ENCODE measurements at places on chromosomes 3 and 15.
A peak's percentile ranks its signal among the peaks of the same experiment; 100 is the strongest.

DNA sequence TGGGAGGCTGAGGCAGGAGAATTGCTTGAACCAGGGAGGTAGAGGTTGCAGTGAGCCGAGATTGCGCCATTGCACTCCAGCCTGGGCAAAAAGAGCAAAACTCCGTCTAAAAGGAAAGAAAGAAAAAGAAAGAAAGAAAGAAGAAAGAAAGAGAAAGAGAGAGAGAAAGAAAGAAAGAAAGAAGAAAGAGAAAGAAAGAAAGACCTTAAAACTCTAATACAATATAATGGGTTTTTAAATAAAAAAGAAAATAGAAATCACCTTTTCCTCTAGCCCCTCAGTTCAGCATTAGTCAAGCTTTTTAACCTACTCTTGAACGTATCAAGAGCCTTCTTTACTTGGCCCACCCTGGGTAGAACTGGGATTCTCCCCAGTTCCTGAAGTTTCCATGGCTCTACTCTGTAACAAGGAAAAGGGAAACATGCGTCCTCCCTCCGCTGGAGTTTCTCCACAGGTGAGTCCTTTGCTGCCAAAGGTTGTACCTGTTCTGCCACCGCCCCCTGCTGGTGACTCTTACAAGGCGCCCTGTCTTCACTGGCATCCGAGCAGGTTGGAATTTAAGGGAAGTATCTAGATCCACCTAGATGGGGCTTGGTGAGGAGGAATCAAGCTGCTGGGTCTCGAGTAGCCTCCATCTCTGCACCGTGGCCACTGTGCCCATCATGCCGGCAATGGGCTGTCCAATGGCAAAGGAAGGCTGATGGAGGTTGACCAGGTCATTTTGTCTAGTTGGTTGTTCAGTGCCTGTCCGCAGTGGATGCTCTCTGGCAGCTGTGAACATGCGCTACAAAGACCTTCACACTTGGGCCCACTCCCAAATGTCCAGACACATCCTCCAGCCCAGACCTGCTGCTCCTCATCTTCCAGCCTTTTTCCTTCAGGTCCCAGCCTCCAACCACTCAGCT is 20.6 kb upstream of the EPHB3 start:
- DNase-seq: peak; percentile 64

- DNase-seq: no peak
Observed at GRCh38 chr3:42014458-42014920, 52.6 kb upstream of the ULK4 start.

GRCh38 chr15:80058044-80058443 is 1.4 kb upstream of the ZFAND6 start:
- DNase-seq: no peak

- no peak for DNase-seq
Observed at GRCh38 chr3:80366808-80367548, 599.2 kb upstream of the ROBO1 start.

- no peak for DNase-seq
Observed at GRCh38 chr3:193883551-193883950, 252.4 kb upstream of the HES1 start.

- no peak for DNase-seq
Observed at GRCh38 chr3:36944641-36945270, at the start of gene TRANK1. TSS of gene TRANK1 (minus strand) at chr3:36945054. CDS start at chr3:36944809, 245 bp downstream.

DNA sequence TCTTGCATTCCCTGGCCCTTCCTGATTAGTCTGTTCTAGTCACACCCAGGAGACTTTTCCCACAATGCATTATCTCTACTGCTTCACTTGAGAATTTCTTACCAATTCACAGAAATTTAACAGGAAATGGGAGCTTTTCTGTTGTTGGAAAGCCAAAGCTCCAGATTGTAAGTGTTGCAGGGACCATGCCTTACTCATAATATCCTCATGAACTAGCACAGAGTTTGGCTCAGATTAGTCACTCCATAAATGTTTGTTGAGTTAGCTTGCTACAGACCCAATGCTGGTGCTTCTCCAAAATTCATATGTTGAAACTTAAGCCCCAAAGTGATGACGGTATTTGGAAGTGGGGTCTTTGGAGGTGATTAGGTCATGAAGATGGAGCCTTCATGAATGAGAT is 232.6 kb downstream of the GAP43 start:
- DNase-seq: no peak

DNA sequence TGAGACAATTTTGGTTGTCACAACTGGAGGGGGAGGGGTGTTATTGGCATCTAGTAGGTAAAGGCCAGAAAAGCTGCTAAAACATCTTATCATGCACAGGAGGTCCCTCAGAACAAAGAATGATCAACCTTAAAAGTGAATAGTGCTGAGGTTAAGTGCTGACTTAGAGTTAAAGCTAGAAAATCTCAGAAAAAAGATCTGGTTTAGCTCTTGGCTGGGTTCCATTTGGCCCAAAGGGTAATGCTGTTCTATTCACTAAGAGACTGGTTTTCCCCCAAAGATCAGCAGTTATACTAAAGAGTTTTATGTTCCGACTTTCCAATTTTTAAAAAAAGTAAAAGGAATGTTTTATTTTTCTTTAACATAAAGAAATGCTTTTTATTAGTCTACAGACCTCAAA is 15.6 kb downstream of the DCBLD2 start:
- DNase-seq: no peak

DNA sequence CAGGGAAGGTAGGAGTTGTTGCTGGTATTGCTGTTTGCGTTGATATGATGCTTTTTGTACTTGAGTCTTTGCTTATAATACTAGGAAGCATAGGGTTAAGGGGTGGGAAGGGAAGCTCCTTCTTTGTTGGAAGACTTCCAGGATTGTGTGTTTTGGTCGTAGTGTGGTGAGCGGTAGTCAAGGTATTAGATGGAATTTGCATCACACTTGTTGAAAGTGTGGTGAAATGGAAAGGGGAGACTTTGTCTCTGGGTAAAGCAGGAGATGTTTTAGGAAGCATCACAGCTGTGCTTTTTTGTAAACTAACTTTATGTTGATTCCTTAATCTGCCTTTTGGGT is 14.9 kb downstream of the IGSF10 start:
- DNase-seq: no peak

DNA sequence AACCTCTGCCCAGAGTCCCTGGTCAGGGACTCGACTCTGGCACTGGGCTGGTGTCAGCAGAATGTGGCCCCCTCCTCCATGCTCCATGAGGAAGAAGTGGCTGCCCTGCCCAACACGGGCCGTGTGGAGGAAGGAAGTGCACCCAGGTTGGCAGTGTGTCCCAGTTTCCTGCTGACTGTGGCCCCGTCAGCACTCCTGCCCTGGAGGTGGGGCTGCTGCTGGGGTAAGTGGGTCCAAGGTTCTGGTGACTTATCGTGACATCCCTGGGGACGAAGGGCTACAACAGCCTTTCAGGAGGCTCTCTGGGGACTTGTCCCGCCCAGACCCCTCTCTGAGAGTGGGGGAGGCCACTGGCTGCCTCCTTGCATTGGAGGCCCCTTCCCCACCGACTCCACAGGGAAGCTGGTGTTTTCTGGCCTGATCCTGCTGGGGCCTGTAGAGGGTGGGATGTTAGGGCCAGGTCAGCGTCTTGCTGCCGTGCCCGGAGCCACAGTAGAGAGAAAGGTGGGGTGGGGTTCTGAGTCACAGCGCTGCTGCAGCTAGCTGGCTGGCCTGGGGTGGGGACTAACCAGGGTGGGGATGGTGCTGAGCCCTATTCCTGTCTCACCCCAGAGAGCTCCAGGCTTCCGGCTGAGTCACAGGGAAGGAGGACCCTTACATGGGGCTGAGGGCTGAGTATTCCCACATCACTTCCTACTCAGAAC is 10.5 kb downstream of the SEMA4B start:
- DNase-seq: peak; percentile 78

- DNase-seq: peak; percentile 71
Observed at GRCh38 chr15:62758126-62758951, 284.2 kb upstream of the TPM1 start.

GRCh38 chr3:14920536-14920935 is 26.8 kb upstream of the NR2C2 start:
- no peak for DNase-seq

DNA sequence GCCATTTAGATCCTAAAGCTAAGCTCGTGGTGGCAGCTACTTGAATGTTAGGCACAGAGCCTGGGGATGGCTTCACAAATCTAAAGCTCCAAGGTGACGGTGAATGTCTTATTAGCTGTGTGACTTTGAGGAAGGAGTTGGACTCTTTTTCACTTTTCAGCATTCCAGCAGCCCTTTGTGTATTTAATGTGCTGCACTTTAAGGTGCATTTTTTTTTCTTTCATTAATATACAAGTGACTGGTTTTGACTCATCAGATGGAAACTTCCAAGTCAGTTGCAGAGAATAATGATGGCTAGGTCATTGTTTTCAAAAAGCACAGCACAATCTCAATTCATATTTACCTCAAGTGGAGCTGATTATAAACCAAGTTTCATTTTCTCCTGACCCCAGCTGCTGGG is 55.8 kb downstream of the TMED3 start:
- DNase-seq: no peak

DNA sequence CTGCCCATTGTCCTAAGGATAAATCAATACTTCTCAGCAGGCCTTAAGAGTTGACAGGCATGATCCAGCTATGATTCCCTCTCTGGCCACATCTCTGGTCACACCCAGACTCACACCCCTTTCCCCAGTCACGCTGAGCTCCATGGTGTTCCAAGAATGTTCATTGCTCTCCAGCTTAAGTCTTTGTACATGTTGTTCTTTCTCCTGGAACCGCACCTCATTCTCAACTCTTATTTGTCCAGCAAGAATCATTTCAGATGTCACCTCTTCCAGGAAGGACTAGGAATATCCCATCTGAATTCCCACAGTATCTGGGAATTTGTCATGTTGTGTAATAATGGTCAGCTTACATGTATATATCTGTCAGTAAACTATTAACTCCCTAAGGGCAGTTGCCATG is 118.3 kb upstream of the GALNT15 start:
- no peak for DNase-seq

DNA sequence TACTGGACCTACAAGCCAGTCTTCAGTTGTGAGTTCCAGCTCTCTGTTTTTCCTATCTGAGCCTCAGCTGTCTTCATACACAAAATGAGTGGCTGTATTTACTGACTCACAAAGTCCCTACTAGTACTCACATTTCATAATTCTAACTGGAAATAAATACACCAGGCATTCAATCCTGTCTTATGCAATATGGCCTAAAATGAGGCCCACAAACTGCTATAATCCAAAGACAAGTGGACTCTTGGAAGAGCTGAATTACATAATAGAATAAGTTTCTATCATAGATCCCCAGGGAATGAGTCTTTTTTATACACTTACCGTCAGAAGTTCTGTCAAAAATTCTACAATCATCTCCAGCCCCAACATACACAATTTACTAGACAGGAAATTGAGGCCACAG is 211.9 kb downstream of the LRRN1 start:
- no peak for DNase-seq

GRCh38 chr15:62403164-62403809 is 238.2 kb upstream of the C2CD4B start:
- peak; percentile 84 for DNase-seq

- no peak for DNase-seq
Observed at GRCh38 chr3:4950948-4951347, 28.3 kb upstream of the BHLHE40 start.

DNA sequence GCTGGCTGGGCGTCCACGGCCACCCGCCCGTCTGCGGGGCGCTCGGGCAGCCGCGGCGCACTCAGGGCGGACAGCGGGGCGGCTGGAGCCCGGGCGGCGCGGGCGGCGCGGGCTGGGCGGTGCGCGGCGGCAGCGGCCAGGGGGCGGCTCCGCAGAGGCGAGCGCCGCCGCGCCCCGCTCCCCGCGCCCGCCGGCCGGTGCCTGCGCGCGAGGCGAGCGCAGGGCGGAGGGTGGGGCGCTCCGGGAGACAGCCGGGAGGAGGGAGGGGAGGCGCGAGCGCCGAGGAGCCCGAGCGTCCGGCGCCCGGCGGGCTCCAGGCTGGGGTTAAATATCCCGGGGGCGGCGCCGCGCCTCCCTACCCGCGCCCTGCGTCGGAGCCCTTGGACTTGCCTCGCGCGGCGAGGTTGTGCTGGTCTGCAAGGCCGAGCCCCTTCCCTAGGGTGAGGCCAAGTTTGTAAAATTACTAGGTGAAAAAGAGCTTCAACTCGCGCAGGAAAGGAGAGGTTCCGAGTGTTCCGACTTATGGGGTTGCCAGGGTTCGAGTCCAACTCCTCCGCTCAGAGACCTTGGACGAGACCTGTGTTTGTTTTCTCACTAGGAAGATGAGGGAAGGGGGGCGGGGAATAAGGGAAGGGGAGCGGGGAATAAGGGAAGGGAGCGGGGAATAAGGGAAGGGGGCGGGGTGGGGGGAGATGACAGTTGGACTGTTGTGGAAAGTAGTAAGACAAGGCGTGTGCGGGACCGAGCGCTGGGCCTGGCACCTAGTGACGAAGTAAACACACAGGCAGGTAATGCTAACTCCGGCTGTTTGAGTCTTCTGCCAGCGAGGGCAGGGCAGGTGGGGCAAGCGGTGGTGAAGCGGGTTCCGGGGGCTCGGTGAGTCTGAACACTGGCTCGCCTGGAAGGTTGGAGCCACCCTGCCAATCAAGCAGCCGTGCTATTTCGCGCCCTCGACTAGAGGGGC is at the start of gene TNFAIP8L3:
Gene TNFAIP8L3, minus strand, starts transcription at position 301 of the 964 bp plus-strand sequence. CDS start 311 bp downstream, outside the sequence.
- DNase-seq: peak; percentile 23

- DNase-seq: peak; percentile 12
Observed at GRCh38 chr15:48602358-48603122, 43.0 kb downstream of the FBN1 start.

GRCh38 chr15:34252545-34252944 is 27.7 kb downstream of the EMC4 start:
- DNase-seq: no peak

DNA sequence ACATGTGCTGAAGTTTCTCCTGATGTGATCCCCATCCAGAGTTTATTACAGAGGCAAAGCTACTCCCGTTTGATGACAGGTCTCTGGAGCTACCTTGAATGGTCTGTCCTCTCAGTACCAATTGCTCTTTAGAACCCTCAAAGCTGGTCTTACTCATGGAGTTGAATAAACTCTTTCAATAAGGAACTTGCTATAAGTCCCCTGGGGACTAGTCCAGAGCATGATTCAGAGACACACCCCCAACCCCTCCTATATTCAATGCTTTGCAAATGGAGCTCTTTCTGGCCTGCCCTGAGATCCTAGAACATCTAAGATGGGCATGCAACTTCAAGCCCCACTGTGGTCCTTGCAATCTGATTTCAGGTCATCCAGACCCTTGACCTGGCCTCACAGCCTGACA is 23.9 kb upstream of the TPM1 start:
- DNase-seq: no peak

DNA sequence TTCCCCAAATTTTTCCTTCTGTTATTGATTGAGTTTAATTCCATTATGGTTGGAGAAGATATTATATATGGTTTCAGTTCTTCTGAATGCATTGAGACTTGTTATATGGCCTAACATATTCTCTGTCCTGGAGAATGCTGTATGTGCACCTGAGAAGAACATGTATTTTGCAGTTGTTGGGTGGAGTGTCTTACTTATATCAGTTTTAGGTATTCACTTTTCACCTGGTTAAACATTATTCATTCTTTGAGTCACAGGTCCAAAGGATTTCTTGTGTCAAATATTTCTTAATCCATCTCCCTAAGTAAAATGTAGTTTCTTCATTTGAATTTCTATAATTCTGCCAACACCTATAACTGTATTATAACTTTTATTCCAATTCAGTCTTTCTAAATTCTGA is 17.8 kb downstream of the ACKR2 start:
- no peak for DNase-seq

- peak; percentile 62 for DNase-seq
Observed at GRCh38 chr3:58434990-58435389, 1.4 kb upstream of the PDHB start.

- DNase-seq: no peak
Observed at GRCh38 chr3:39166932-39167532, 13.6 kb upstream of the CSRNP1 start.

Measured in urothelium cell line (cell line).